Mesangial cell (primary cell): ENCODE measurements at places on chromosomes 6 and 20. TPM values are rescaled to one million over a fixed set of nuclear protein-coding genes. Genes with fewer than 3 reads are reported as not detected.

Gene MYLK2
- 0.65 and 0.76 TPM in 2 replicates for total RNA-seq

Gene VSTM2L
- 2.0 and 5.5 TPM in 2 replicates for total RNA-seq

Gene KIF25
- not detected in 2 replicates for total RNA-seq

Gene PNLDC1
- 0.13 TPM in 1 of 2 replicates, not detected in the other for total RNA-seq

Gene DPPA5
- not detected in 2 replicates for total RNA-seq

Gene SPTLC3
- 3.7 and 8.7 TPM in 2 replicates for total RNA-seq

Gene RCAN2
- total RNA-seq = 0.65 and 0.89 TPM in 2 replicates

Gene DDAH2
- total RNA-seq = 38.1 and 92.2 TPM in 2 replicates

Gene TBCC
- 30.8 and 34.2 TPM in 2 replicates for total RNA-seq

Gene L3MBTL3
- 3.7 and 4.7 TPM in 2 replicates for total RNA-seq

Gene MEP1A
- total RNA-seq = not detected in 2 replicates

Gene IRF4
- total RNA-seq = 0.16 and 0.25 TPM in 2 replicates

Gene SERAC1
- total RNA-seq = 5.5 and 6.8 TPM in 2 replicates

Gene SLC2A10
- 11.6 and 18.4 TPM in 2 replicates for total RNA-seq

Gene TPMT
- total RNA-seq = 8.2 and 11.9 TPM in 2 replicates
